ENCODE measurements at places on chromosomes 6 and 20.

GRCh38 chr6:57085471-57085870, 4.5 kb upstream of the ZNF451 start:
- DNase-seq: no peak

DNA sequence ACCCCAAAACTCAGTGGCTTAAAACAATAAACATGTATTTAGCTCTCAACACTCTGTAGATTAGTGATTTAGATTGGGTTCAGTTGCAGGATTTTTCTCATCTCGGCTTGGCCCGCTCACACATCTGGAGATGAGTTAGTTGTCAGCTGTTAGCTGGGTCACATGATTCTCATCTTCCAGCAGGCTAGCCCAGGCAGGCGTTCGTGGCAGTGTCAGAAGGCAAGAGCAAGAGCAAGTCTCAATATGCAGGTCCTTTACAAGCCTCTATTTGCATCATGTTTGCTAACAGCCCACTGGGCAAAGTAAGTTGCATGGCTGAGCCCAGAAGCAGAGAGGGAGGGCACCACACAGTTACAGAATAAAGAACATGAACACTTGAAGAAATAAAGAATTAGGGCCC, 83.6 kb upstream of the MYLIP start:
- DNase-seq: no peak

GRCh38 chr6:151475653-151476523, 17.9 kb upstream of the CCDC170 start:
- DNase-seq: no peak

GRCh38 chr6:84220809-84221409, 6.5 kb downstream of the CEP162 start:
- no peak for DNase-seq

- DNase-seq: no peak
These were observed 326.9 kb downstream of the UBE3D start for GRCh38 chr6:82738773-82739172.

DNA sequence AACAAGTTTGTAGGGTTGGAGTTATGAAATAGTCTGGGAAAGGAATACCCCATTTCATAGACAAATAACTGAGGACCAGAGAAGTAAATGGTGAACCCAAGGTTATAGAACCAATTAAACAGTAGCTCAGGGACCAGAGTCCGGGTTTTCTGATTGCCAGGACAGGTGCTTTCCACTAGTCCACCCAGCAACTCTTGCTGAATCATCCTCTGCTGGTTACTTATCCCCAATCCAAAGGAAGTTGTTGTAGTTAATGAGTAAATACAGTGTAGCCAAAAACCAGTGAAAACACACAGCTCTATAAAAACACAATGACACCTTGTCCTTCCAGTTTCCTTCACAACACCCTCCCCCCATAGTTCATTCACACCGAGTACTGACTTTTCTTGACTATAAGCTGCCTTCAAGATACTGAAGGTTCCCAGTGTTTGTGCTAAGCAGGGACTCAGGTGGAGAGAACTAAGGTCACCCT, 766 bp upstream of the TINAG start:
- no peak for DNase-seq

- no peak for DNase-seq
These were observed 203.5 kb downstream of the HACE1 start for GRCh38 chr6:104656235-104656634.

DNA sequence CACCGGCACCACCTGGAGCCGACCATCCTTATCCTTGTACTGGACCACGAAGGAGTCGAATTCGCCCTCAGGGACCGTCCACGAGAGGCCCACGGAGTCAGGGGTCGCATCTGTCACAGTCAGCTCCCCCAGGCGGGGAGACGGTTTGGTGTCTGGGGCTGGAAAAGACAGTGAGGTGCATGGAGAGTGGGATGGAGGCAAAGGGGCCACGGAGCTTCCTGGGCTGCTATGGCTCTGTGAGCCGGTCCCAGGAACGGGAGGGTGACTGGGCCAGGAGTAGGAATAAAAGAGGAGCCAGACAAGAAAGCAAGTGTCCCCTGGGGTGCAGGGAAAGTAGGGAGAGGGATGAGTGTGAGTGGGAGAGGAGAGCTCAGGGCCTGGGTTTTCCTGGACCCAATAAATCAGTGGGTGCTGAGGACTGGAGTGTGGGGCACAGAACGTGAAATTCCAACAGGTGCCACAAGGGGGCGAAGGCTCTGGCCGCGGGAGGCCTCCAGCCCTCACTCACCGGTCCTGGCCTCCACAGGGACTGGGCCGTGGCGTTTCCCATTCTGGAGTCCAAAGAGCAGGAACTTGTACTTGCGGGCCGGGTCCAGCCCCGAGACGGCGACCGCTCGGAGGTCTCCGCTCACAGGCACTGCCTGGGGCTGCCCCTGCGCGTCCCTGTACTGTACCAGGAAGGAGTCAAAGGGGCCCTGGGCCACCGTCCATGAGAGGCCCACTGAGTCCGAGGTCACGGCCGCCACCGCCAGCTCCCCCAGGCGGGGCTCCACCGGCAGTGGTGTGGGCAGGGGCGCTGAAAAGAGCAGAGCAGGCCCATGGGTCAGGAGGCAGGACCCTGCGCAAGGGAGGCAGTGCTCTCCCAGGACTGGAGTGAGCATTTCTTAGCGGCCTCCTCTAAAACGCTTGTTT, 9.9 kb downstream of the CYP21A2 start:
- peak; percentile 21 for DNase-seq

- peak; percentile 90 for DNase-seq
These were observed 73.7 kb upstream of the HIVEP1 start for GRCh38 chr6:11938285-11938890.

DNA sequence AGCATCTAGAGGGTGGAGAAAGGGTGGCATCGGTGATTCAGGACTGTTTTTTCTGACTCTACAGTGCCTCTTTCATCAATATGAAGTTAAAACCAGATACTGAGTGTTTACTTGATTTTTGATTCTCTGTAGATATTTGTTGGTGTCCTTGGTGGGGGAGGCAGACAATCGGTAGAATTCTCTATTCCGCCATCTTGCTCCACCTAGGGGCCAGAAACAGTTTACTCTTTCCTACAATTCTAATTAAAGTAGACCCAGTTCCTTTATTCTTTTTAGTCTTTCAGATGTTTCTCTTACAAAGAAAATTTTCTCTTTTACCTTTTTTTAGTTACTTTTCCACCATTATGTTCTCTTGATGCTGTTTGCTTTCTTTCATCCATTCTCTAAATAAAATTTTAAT, 162.1 kb upstream of the RAB32 start:
- no peak for DNase-seq
